ENCODE measurements at places on chromosomes 3 and 15.
A peak's percentile ranks its signal among the peaks of the same experiment; 100 is the strongest.

DNA sequence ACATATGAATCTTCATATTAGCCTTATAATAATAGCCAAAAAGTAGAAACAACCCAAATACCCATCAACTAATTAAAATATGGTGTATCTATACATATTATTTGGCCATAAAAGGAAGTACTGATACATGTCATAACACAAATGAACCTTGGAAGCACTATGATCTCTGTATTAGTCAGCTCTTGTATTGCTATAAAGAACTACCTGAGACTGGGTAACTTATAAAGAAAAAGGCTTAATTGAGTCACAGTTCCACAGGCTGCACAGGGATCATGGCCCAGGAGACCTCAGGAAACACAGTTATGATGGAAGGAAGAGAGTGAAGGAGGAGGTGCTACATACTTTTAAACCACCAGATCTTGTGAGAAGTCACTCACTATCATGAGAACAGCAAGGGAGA is 16.0 kb upstream of the CCR2 start:
- no peak for DNase-seq

DNA sequence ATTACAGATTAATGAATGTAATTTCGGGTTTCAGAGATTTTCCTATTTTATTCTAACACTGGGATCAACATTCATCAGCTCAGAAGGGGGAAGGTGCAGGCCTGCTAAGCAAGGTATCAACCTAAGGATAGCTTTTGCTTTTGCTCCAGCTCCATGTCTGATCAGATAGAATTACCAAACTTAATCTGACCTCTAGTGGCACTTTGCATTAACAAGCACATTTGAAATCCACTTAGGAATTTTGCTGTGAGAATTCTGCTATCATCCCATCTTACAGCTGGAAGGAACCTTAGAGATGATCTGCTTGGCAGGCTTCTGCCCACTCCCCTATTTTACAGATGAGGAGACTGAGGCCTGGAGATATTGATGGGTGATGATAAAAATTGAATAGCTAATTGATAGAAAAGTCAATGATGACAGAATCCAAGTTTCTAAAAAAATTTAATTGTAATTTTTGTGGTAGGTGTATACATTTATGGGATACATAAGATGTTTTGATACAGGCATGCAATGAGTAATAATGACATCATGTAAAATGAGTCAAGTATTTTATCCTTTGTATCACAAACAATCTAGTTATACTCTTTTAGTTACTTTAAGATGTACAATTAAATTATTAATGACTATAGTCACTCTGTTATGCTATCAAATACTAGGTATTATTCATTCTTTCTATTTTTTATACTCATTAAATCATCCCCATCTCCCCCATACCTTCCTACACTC is 209.2 kb upstream of the ZPLD1 start:
- DNase-seq: peak; percentile 83

- DNase-seq: peak; percentile 77
Measured at GRCh38 chr3:112407214-112407887, 74.4 kb downstream of the CD200 start.

- DNase-seq: peak; percentile 5
Measured at GRCh38 chr3:8972639-8973038, 9.4 kb upstream of the RAD18 start.

DNA sequence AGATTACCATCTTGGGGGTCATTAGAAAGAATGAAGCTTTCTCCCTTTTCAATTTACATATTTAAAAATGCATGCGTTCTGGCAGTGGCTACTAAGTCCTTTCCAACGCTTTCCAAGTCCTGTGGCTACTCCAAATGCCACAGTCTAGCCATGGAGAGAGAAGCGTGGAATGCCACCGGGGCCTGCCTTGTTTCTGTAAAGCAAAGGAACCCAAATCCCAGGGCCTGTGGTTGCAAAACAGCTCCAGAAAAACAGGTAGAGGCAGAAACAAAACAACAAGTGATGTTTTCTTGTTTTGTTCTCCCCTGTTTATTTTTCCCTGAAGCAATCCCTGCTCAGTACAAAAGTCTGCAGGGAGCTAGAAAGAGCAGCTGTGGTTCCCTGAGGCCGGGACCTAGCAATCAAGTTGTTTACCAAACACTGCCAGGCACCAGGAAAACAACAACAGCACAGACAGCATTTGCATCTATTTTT is 85.5 kb downstream of the FOXP1 start:
- no peak for DNase-seq

DNA sequence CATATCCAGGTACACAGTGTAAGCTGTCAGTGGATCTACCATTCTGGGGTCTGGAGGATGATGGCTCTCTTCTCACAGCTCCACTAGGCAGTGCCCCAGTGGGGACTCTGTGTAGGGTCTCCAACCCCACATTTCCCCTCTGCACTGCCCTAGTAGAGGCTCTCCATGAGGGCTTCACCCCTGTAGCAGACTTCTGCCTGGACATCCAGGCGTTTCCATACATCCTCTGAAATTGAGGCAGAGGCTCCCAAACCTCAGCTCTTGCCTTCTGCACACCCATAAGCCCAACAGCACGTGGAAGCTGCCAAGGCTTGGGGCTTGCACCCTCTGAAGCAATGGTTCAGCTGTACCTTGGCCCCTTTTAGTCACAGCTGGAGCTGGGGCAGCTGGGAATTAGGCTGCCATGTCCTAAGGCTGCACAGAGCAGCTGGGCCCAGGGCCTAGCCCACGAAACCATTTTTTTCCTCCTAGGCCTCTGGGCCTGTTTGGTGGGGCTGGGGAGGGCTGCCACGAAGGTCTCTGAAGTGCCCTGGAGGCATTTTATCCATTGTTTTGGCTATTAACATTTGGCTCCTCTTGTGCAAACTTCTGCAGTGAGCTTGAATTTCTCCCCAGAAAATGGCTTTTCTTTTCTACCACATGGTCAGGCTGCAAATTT is 65.5 kb upstream of the FILIP1L start:
- no peak for DNase-seq

GRCh38 chr3:132283440-132283839 is 33.8 kb upstream of the ACP3 start:
- no peak for DNase-seq

- no peak for DNase-seq
Measured at GRCh38 chr15:66942649-66943390, 122.6 kb upstream of the SMAD3 start.

GRCh38 chr3:52930748-52931147 is 33.4 kb upstream of the STIMATE start:
- no peak for DNase-seq

DNA sequence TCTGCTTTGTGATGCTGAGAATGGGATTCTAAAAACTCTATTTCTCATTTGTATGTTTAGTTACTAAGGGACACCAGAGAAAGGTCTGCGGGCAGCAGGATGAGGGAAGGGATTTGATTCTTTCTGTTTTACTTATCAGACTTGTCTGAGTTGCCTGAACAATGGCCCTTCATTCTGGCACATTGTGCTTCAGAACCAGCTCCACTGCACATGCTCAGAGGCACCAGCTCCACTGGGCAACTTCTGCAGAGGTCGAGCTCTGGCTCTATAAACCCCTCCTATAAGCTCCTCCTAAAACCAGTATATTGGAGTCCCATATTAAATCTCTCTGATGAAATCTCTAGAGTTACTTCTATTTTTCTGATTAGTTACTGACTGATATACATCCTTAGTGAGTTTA is 453.2 kb upstream of the CDIN1 start:
- DNase-seq: no peak

DNA sequence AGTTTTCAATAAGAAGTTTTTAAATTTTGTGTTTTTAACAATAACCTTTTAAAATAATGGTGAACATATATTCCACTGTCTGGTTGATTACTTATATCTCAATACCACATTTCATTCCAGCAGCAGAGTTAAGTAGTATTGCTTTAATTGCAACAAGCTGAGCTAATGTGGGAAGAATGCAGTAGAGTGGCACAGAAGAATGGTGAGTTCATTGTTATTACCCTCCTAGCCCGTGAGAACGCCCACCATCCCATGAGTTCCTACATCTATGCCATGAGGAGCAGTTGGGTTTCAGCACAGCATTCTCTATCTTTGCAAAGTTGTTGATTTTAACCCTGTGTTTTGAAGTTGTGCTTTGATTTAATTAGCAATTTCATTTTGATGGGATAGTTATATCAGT is 17.8 kb upstream of the NR2E3 start:
- peak; percentile 89 for DNase-seq

DNA sequence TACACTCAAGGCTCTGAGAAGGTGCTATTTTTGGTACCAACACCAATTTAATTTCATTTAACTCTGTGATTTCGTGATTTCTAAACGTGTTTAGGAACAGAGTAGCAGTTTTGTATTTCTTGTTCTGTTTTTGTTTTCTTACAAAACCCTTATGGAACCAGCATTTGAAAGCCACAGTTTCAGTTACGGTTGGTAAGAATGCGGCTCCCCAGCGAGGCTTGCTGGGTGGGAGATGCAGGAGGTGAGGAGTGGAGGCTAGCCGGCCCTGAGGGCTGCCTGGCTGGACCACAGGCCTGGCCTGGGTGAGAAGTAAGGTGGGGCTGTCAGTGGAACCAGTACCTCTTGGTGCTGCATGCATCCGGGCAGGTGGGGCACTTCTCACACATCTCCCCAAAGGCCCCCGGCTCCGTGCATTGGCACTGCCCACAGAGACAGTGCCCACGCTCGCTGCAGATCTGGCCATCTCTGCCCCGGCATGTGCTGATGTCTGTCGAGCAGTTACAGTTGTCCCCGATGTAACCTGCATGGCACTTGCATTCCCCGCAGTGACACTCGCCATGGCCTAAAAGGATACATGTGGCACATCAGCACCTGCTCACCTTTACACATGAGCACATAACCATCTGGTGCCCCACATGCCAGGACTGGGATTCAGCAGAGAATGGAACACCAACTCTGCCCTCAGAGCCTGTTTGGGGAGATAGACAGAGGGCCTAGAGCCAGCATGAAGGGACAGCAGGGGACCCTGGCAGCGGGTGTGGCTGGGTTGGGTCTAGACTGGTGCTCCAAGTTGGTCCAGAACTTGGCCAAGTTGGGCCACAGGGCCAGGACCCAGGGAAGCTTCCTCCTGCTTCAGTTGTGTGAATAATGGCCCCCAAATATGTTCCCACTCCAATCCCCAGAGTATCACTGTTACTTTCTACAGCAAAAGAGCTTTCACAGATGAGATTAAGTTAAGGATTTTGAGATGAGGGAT is 43.4 kb downstream of the UMPS start:
- DNase-seq: no peak

- DNase-seq: no peak
Measured at GRCh38 chr3:152183473-152183872, 85.3 kb upstream of the MBNL1 start.

- peak; percentile 15 for DNase-seq
Measured at GRCh38 chr3:139117136-139117675, 72.5 kb upstream of the PRR23C start.

- DNase-seq: no peak
Measured at GRCh38 chr15:31261266-31262142, 65.1 kb upstream of the KLF13 start.

DNA sequence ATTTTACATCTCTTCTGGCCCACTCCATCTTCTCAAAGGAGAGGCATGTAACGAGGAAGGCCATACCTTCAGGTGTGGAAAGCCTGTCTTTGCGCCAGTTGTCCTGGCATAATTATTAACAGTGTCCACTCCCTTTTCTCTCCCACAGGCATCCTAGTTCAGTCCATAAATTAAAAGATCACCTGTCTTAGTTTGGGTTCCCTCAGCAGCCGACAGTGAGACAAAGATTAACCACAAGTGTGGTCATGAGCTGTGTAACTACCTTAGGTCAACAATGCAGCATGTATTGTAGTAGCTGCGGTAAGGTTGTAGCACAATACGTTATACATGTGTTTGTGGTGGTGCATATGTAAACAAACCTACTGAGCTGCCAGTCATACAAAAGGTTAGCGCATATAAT is 103.3 kb upstream of the GALNT15 start:
- peak; percentile 67 for DNase-seq

DNA sequence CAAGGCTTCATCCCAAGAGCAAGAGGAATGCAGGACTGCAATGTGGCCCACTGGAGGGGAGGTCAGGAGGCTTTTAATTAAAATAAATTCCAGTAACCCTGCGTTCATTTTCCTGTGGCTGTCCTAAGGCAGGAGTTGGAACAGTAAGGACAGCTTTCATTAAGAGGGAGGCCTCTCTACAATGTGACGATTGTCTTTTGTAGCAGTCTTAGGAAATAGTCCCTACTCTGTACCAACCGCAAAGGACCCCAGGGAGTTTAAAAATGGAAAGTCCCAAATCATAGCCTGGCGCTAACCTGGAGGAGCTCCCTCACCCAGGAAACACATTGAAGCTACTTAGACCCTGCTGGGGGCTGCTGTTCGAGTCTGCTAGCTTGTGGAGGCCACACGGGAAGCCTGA is 62.8 kb downstream of the SYNM start:
- no peak for DNase-seq

DNA sequence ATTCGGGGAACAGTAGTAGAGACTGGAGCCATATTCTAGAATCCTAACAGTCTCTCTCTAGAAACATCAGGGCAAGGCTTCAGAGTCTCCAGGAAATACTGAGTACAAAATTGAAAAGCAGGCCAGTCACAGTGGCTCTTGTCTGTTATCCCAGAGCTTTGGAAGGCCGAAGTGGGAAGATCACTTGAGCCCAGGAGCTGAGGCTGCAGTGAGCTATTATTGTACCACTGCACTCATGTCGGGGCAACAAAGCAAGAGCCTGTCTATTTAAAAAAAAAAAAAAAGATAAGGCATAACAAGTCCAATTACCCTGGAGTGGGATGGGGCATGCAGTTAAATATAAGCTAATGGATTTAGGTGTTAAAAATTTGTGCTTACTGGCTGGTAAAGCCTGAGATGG is 79.0 kb downstream of the SEMA6D start:
- DNase-seq: no peak

DNA sequence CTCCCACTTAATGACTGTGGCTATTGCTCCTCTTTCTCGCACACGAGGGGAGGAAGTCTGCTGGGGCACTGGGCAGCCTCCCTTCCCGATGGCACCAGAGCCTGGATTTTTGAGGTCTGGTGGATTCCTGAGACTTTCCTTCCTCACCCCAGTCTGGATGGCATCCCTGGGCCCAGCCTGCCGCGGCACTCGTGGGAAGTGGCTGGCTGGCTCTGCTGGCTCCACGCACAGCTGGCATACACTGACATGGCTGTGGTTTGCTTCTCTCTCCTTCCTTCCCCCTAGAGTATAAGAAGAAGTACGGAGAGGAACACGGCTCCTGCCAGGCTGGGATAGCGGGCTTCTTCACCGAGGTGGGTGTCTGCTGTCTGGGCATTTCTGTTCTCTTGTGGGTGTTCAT is 319.8 kb upstream of the LRRFIP2 start:
- DNase-seq: no peak

GRCh38 chr3:42052132-42052483 is 39.0 kb upstream of the TRAK1 start:
- no peak for DNase-seq

- peak; percentile 31 for DNase-seq
Measured at GRCh38 chr3:13141991-13142412, 68.8 kb upstream of the IQSEC1 start.

Measured in kidney glomerular epithelial cell (primary cell).